Glutamatergic neuron (in vitro differentiated cells): ENCODE measurements at places on chromosomes 3 and 15. TPM values are rescaled to one million over a fixed set of nuclear protein-coding genes. Genes with fewer than 3 reads are reported as not detected.

Gene SLC12A1
- not detected for total RNA-seq

Gene GOLGA6L4
- 14.6 TPM for total RNA-seq

Gene ACKR2
- total RNA-seq: 0.64 TPM

DNA sequence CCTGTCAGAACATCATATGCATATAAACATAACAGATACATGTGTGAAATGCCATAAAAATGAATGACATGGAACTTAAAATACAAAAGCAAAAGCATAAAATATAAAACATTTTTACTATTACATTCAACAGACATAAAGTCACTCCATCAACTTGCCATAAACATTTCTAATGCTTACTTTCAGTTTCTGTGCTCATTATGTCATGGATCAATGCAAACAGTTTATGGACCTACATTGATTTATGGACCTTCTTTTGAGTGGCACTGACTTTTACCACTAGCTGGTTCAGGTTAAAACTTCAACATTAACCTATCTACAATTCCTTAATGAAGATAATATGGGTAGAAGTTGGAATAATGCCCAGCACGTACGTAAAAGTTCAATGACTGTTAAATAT, 577.4 kb upstream of the LMCD1 start:
- H3K4me1 ChIP-seq: no peaks in the 10 kb centered on the region
- H3K27ac ChIP-seq: no peak overlapping the region
- H3K4me3 ChIP-seq: no peak overlapping the region
- H3K27me3 ChIP-seq: peaks cover 2% of the 10 kb centered on the region
- no peak for DNase-seq

- no peaks in the 10 kb centered on the region for H3K36me3 ChIP-seq
- no peaks in the 10 kb centered on the region for H3K4me1 ChIP-seq
- H3K4me3 ChIP-seq: no peak overlapping the region
- no peak for DNase-seq
- no peak overlapping the region for H3K27ac ChIP-seq
- no peaks in the 10 kb centered on the region for H3K27me3 ChIP-seq
These were observed 33.3 kb downstream of the COL6A5 start for GRCh38 chr3:130378677-130379191.

- H3K27me3 ChIP-seq: no peaks in the 10 kb centered on the region
- H3K27ac ChIP-seq: no peak overlapping the region
- no peaks in the 10 kb centered on the region for H3K4me1 ChIP-seq
- H3K36me3 ChIP-seq: no peaks in the 10 kb centered on the region
These were observed 965.9 kb upstream of the ROBO1 start for GRCh38 chr3:80733522-80734176.

DNA sequence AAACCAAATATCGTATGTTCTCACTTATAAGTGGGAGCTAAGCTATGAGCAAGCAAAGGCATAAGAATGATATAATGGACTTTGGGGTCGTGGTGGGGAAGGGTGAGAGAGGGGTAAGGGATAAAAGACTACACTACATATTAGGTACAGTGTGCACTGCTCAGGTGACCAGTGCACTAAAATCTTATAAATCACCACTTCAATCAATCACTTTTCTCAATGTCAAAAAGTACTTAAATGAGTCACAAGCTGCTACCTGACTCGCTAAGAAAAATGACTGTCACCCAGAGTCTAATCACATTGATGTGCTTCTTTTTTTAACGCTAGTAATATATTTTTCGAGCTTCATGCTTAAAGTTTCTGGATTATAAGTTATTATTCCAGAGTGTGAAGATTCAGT, 95.5 kb downstream of the CBLB start:
- peaks cover 5% of the 10 kb centered on the region for H3K36me3 ChIP-seq
- peaks cover 7% of the 10 kb centered on the region for H3K27me3 ChIP-seq
- no peak overlapping the region for H3K27ac ChIP-seq
- no peak for DNase-seq
